ENCODE measurements at places on chromosomes 11 and 22. TPM values are rescaled to one million over a fixed set of nuclear protein-coding genes. Genes with fewer than 3 reads are reported as not detected.

Gene YAP1
- total RNA-seq = 207 TPM

Gene FXYD2
- not detected for total RNA-seq

Gene TMEM132A
- 86.6 TPM for total RNA-seq

Gene DGCR6
- 3.8 TPM for total RNA-seq

Gene SHANK2
- 177 TPM for total RNA-seq

Gene TSKU
- total RNA-seq = 38.6 TPM

Gene GSTT2
- total RNA-seq = 0.82 TPM

Gene PIH1D2
- 2.7 TPM for total RNA-seq

Gene FAM83F
- total RNA-seq = 17.1 TPM

Gene OR6Q1
- total RNA-seq = not detected

Gene GRAP2
- total RNA-seq = not detected

Gene JHY
- 0.26 TPM for total RNA-seq

Gene FREY1
- 1.3 TPM for total RNA-seq

Gene DLG2
- 21.6 TPM for total RNA-seq

Gene SNX19
- total RNA-seq = 82.4 TPM

Gene SLC16A8
- total RNA-seq = not detected

Gene PARVA
- total RNA-seq = 37.6 TPM

Gene SLC17A6
- not detected for total RNA-seq

Gene GDPD4
- not detected for total RNA-seq

Gene MYRF
- total RNA-seq = 165 TPM

Gene LRRN4CL
- 0.64 TPM for total RNA-seq

Gene ARHGAP32
- total RNA-seq = 54.0 TPM

Gene PHLDB1
- 72.1 TPM for total RNA-seq

Gene MICAL2
- 247 TPM for total RNA-seq

Gene MYBPC3
- not detected for total RNA-seq

Gene PPFIBP2
- total RNA-seq = 79.8 TPM

Gene SRPRA
- total RNA-seq = 191 TPM

Gene LIF
- total RNA-seq = 8.0 TPM

Gene LMO2
- not detected for total RNA-seq

Gene SLC37A2
- total RNA-seq = 13.8 TPM

Gene RIMBP3C
- total RNA-seq = 0.12 TPM

Gene FAM111B
- total RNA-seq = 55.8 TPM

Gene OR51B2
- not detected for total RNA-seq

Gene VWA5A
- 1.3 TPM for total RNA-seq

Gene LGR4
- 34.7 TPM for total RNA-seq

Gene PDGFB
- 8.3 TPM for total RNA-seq

Gene RIBC2
- 11.5 TPM for total RNA-seq

Gene CTTN
- 510 TPM for total RNA-seq

Gene FHIP1B
- total RNA-seq = 26.8 TPM

Gene PTPMT1
- 108 TPM for total RNA-seq

Gene THAP12
- total RNA-seq = 99.9 TPM

Gene ROBO4
- total RNA-seq = not detected

Gene PLEKHB1
- total RNA-seq = 12.7 TPM

Gene B3GAT1
- not detected for total RNA-seq

Gene HBB
- not detected for total RNA-seq

Gene TRIM34
- total RNA-seq = 4.7 TPM

Gene KMT5B
- 91.2 TPM for total RNA-seq

Gene HTR3A
- total RNA-seq = not detected

Gene SLC22A12
- not detected for total RNA-seq

Gene MMP27
- not detected for total RNA-seq

Gene RFPL2
- total RNA-seq = not detected

Gene SYCE3
- not detected for total RNA-seq

Gene ADAMTS15
- 0.20 TPM for total RNA-seq

Gene GCAT
- 24.4 TPM for total RNA-seq

Gene TSPAN18
- total RNA-seq = 7.4 TPM

Gene POU2AF2
- total RNA-seq = not detected

Gene EXPH5
- total RNA-seq = 18.1 TPM

Gene PTPRCAP
- total RNA-seq = 0.27 TPM

Gene UBQLNL
- total RNA-seq = not detected

Measured in Caco-2 (cell line).